ENCODE measurements at places on chromosomes 7 and 10.

DNA sequence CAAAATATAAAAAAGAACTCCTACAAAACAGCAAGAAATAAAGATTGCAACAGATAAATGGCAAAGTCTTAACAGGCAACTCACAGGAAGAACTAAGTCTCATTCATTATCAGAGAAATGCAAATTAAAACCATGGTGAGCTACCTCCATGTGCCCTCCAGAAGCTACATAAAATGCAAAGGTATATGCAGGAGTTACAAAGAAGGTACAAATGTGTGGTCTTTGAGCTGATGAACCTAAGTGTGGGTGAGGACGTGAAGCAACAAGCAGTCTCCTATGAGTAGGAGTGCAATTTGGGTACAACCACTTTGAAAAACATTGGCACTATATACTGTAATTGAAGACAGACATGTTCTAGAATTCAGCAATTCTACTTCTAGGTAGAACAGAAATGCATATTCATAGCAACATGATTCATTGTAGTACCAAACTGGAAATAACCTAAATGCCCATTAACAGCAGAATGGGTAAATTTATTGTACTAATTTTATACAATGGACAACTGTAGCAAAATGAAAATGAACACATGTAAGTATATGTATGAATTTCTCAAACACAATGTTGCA, 61.6 kb upstream of the KCNMA1 start:
- no peak for DNase-seq

DNA sequence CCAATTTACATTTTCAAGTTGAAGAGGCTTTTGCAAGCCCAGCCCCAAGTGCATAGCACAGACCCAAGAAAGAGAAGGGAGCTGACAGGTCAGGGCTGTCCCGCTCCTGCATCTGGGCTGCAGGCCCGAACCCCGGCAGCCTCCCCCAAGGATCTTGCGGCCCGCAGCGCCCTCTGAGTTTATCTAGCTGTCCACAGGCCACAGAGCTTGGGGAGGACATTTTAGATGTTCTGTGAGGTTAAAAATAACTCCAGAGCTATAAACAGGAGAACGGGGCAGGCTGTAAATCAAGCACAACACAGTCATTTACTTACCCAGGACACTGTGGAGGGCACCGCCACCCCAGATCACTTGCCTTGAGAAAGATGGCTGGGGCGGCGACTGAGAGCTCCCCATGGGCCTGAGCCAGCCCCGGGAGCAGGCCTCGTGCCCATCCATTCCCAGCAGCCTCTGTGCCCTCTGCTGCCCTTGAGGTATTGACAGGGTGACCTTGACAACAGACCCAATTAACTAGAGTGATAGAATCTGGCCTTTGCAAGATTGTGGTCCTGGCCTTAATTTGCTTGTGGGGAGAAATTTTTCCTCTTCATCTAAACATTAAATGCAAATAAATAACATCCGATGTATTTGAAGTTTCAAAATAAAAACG, 563.0 kb downstream of the TCERG1L start:
- no peak for DNase-seq

GRCh38 chr7:97801108-97801507, 69.2 kb downstream of the TAC1 start:
- DNase-seq: no peak

DNA sequence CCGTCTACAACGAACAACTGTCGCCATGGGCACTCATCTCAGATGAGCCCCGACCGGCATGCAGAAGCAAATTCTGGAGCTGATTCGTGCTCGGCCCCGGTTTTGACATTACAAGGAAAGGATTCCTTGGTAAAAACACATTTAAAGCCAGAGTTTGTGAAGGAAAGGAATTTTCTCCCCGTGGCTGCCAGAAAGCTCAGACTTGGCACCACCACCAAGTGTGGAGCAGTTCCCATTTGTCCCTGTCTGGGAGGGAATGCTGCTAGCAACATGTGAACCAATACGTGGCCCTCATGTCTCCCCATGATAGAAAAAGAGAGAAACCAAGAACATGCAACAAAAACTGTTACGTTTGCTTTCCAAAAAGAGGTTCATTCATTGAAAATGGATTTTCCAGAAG, 55.2 kb upstream of the DDC start:
- DNase-seq: no peak

- DNase-seq: no peak
Measured at GRCh38 chr10:15483215-15484075, 112.4 kb upstream of the FAM171A1 start.

GRCh38 chr10:31116226-31116625, 84.6 kb upstream of the ZNF438 start:
- DNase-seq: no peak

DNA sequence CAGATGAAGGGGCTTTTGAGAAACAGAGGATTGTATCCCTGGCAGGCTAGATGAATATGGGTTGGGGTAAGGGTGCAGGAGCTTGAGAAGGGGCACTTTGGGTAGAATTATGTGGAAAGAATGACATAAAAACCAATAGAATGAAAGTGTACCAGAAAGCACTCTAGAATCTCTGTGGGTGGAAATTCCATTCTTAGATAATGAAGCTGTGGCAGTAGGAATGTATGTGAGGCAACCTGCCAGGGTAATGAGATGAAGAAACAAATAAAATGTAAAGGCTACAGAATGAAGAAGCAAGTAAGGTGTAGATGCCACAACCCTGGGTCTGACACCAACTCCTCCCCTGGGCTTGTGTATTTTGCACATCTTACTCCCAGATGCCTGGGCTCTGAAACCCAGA, 16.8 kb downstream of the NOBOX start:
- DNase-seq: no peak

DNA sequence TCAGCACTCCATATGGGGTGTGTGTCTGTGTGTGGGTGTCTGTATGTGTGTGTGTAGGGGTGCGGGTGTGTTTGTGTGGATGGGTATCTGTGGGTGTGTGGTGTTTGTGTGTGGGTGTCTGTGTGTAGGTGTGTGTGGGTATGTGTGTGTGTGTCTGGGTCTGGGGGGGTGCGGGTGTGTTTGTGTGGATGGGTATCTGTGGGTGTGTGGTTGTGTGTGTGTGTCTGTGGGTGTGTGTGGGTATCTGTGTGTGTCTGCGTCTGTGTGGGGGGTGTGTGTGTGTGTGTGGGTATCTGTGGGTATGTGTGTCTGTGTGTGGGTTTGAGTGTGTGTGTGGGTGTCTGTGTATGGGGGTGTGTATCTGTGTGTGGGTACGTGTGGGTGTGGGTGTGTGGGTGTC, 148.7 kb downstream of the RGS10 start:
- no peak for DNase-seq

- no peak for DNase-seq
Measured at GRCh38 chr10:61949687-61950086, 48.2 kb downstream of the ARID5B start.

GRCh38 chr10:131902211-131902610, 1.4 kb downstream of the PPP2R2D start:
- no peak for DNase-seq

- no peak for DNase-seq
Measured at GRCh38 chr10:113078282-113078907, 128.3 kb downstream of the TCF7L2 start.

DNA sequence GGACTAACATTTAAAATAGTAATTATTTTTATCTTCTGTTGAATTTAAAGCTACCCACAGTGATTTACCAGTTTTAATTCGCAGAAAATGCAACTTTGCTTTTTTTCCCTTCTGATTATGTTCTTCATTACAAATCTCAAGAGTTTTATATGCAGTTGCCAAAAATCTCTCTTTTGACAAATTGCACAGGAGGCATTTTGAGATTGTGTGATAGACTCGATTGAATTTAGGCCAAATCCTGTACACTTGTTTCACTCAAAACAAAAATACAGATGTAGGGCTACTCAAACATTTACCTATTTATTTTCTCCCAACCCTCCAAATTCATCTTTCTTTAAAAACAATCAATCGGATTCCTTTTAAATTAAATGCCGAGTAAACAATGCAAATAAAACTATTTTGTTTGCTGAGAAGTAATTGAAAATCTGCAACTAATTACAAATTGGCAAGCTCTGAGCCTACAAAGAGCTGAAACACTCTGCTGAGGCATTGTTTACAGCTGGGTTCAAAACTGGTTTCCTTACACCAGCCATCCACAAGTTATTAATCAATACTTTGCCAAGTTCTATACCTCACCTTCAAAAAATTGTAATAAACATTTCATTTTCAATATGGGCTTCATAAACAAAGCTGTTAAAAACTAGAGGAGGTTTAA, 214.9 kb upstream of the TCF7L2 start:
- DNase-seq: no peak

DNA sequence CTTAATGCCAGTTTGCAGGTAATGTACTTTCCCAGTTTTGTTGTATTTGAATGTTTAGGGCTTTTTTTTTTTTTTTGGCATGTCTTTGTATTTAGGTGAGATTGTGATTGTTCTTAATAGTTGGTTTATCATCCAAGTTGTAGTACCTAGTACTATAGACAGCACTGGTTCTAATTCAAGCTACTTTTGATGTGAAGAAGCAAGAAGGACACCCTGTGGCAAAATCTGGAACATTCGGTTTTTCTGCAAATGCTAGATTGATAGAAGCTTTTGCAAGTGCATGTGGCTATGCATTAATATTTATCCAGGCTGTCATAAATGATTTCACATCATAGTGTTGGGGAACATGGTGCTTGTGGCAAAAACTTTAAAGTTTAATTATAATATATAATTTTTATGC, 248.9 kb downstream of the FOXP2 start:
- no peak for DNase-seq

GRCh38 chr10:79331709-79332108, 15.6 kb upstream of the PPIF start:
- no peak for DNase-seq

GRCh38 chr10:99042051-99042771, 193.4 kb downstream of the HPSE2 start:
- DNase-seq: no peak

GRCh38 chr10:53839440-53840039, 961.5 kb downstream of the PCDH15 start:
- DNase-seq: no peak

DNA sequence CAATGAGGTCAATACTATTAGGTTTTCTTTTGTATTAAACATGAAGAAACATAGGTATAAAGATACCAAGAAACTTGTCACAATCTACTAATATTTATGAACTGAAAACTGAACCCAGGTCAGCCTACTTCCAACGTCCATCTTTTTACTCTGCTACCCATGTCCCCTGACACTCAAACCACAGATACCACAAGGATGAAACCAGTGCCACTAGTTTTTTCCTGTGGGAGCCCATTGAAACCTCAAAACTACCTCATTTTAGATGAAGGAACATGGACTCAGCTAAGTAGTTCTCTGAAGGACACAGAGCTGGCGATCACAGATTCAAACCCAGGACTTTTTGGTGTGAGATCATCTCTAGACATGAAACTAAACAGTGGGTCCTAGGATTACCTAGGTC, 6.8 kb downstream of the TET1 start:
- no peak for DNase-seq

- no peak for DNase-seq
Measured at GRCh38 chr7:42673951-42674350, 237.9 kb downstream of the C7orf25 start.

GRCh38 chr10:111856631-111857030, 326.9 kb downstream of the GPAM start:
- DNase-seq: no peak

GRCh38 chr10:22500656-22501340, 155.5 kb downstream of the SPAG6 start:
- no peak for DNase-seq

- no peak for DNase-seq
Measured at GRCh38 chr7:17807242-17807641, 133.1 kb downstream of the SNX13 start.

GRCh38 chr10:89526358-89526757, 9.0 kb downstream of the SLC16A12 start:
- no peak for DNase-seq

DNA sequence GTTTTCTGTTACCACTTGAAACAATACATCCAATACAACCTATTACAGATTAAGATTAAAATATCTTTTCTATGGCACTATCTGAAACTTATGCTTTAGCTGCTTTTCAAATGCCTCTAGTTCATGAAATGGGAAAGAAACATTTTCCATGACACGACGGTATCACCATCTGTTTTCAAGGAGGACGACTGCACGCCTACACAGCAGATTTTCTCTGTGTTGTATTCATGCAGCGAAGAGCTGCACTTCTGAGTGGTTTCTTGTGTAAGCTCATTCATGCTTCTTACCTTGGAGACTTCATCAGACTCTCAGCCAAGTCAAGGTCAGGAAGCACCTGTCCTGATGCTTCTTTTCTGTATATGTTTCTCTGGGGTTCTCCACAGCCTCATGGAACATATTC, 179.2 kb downstream of the DYNC1I1 start:
- no peak for DNase-seq

- no peak for DNase-seq
Measured at GRCh38 chr10:102408131-102408727, 10.4 kb downstream of the PSD start.

GRCh38 chr7:121436688-121437087, 40.6 kb upstream of the FAM3C start:
- no peak for DNase-seq

DNA sequence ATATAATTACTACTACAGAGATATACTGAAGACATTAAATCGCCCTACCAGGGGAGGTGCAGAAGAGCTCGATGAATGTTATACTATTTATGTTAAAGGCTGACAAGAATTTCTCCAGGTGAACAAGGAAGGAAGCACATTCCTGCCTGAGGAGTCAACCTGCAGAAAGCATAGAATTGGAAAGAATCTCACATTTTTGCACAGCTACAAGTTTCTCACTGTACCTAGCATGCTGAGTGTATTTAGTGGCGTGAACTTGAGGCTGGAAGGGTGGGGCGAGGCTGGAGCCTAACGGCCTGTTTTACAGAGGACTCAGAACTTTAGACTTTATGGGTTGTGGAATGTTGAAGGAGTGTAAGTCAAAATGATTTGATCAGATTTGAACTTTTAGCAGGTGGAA, 373.6 kb upstream of the LRGUK start:
- DNase-seq: no peak

- no peak for DNase-seq
Measured at GRCh38 chr10:128539510-128540127, 413.4 kb upstream of the MKI67 start.

GRCh38 chr10:8444630-8445029, 390.1 kb downstream of the GATA3 start:
- no peak for DNase-seq

DNA sequence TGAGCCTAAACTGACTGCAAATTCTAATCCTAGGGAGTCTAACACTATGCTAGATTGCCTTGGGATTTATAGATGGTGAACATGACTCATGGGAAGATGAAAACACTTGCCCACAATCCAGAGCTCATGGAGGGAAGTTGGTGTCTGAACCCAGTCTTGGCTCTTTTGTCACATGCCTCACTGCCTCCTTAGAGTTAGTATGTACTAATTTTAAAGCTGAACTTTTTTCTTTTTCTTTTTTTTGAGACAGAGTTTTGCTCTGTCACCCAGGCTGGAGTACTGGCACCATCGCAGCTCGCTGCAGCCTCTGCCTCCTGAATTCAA, 14.4 kb downstream of the MRPL32 start:
- no peak for DNase-seq

GRCh38 chr7:14734839-14735321, 167.7 kb downstream of the DGKB start:
- DNase-seq: no peak

Measured in thoracic aorta (tissue), 2 donors.